ENCODE measurements at places on chromosomes 6 and 20.

DNA sequence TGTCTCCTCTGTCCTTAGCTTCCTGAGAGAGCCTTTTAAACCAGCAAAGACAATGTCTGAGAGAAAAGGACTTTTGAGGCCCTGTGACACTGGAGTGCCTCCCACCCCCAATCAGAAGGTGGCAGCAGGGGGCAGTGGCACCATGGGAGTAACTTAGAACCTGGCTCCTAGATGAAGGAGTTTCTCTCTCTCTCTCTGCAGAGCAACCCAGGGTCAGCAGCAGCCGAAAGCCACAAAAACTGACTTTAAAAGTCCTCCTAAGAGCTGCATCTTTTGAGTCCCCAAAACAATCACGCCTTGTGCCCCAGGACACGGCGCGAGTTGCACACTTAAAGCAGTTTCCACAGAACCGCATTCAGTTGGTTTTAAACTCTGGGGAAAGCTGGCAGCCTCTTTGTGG is 5.3 kb upstream of the TCP11 start:
- peak; percentile 86 for DNase-seq

DNA sequence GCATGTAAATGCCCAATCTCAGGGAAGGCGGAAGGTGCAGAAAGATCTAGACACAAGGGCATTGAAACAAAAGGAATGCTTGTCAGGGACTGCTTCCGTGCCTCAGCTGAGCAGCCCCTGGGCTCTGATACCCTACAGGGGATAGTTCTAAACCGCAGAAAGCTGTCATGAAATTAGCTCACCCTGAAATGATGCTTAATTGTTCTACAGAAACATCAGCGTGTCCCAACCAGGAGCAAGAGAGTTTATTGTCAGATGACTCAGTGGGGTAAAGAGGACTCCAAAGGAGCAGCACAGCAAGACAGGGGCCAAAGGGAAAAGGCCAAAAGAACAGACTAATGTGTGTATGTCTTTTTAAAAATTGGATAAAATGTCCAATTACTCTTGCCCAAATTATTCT is 258.4 kb upstream of the JARID2 start:
- no peak for DNase-seq

- peak; percentile 62 for DNase-seq
Observed at GRCh38 chr6:63573899-63574553, 1.7 kb downstream of the LOC128125822 start.

DNA sequence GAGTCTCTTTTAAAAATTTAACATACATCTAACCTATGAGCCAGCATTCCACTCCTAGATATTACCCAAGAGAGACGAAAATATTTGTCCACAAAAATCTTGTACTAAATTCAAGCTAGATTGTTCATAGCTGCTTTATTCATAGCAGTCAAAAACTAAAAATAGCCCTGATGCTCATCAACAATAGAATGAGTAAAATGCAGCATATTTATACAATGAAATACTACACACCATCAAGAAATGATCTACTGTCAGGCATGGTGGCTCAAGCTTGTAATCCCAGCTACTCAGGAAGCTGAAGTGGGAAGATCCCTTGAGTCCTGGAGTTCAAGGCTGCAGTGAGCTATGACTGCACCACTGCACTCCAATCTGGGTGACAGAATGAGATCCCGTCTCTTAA is 22.0 kb upstream of the SRC start:
- no peak for DNase-seq

DNA sequence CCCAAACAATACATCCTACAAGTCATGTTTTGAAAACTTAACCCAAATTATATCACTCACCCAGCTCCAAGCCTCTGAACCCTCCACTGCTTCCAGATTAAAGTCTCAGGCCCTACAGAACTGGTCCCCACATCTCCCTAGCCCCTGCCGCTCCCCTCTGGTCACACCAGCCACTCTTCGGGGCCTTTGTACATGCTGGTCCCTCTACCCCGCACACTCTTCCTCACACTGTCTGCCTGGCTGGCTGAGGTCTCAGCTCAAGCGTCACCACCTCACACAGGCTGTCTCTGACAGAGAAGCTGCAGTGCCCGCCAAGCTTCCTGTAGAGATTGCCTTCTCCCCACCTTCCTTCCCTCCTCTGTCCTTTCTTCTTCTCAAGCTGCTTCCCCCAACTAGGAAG is 192.4 kb downstream of the PREX1 start:
- DNase-seq: no peak

GRCh38 chr6:12241493-12242175 is 48.5 kb upstream of the EDN1 start:
- no peak for DNase-seq

DNA sequence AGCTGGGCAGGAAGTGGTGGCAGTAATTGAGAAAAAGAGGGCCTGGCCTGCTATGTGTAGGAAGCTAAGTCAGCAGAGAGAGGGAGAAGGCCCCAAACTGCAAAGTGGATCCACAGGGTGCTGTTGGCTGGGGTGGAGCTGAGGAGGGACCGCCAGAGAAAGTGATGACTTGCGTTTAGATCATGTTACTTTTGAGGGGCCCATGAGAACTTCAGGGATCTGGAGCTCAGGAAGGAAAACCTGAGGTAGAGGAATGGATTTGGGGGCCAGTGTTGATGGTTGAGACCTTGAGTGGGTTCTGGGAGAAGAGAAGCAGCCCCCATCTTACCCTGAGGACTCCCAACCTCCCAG is 155.5 kb downstream of the MRPL14 start:
- no peak for DNase-seq

DNA sequence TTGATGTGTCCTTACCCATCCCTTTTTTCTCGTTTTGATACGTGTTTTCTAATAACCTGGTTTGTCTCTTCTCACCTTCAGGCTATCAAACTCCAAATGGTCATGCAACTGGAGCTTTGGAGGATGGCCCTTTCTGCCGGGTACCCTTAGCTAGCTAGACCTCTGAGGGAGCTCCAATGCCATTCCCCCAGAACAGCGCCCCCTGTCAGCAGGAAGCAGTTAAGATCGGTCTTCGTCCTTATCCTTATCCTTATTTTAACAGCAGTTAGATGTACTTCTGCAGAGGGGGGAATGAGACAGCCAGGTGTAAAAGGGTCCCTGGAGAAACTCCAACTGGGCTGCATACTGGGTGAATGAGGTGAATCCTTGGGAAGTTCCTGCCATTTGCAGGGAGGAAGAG is 37.2 kb downstream of the SEL1L2 start:
- no peak for DNase-seq

DNA sequence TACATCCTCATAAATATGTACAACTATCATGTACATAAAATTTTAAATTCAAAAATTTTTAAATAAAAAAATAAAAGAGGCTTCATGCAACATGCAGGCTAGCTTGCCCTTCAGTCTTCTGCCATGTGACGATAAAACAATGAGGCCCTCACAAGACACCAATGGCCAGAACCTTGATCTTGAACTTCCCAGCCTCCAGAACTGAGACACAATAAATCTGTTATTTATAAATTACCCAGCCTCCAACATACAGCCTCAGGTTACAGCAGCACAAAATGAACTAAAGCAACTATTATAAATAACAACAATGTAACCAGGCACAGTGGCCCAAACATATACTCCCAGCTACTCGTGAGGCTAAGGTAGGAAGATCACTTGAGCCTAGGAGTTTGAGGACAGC is 42.8 kb downstream of the SERAC1 start:
- no peak for DNase-seq

GRCh38 chr20:50070361-50070760 is 42.6 kb downstream of the UBE2V1 start:
- no peak for DNase-seq

- no peak for DNase-seq
Observed at GRCh38 chr6:40848038-40848437, 191.0 kb downstream of the UNC5CL start.

DNA sequence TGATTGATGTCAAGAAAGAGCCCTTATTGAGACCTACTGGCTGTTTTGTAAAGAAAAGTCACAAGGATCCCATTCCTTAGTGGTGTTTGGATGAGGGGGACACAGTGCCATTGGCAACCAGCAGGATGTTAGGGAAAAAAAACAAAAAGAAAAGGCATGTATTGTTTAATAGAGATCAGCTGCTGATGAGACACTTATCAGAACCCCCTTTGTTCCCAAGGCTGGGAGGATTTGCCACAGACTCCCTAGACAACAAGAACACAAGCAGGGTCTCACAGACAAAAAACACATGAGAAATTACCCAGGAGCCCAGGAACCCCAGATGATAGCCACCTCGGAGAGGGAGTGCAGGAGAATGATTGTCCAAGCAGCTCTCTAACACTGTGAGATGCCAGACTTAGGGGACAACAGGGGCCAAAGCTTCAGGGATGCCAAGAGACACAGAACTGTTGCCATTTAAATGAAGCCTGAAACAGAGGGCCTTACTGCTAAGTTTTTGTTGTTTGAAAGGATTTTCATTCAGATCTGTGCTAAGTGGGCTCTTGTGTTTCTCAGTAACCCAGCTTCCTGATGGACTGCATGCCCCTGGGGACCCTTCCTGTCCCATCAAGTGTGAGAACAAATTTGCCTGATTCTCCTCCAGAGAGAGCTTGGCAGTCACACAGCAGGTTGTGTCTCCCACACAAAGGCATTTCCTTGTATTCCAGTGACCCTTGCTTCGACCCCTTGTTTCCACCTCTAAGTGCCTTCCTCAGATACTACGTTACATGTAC is 48.7 kb upstream of the HEY2 start:
- DNase-seq: no peak

All from WERI-Rb-1 (cell line).